ENCODE measurements at places on chromosomes 1 and 21.

DNA sequence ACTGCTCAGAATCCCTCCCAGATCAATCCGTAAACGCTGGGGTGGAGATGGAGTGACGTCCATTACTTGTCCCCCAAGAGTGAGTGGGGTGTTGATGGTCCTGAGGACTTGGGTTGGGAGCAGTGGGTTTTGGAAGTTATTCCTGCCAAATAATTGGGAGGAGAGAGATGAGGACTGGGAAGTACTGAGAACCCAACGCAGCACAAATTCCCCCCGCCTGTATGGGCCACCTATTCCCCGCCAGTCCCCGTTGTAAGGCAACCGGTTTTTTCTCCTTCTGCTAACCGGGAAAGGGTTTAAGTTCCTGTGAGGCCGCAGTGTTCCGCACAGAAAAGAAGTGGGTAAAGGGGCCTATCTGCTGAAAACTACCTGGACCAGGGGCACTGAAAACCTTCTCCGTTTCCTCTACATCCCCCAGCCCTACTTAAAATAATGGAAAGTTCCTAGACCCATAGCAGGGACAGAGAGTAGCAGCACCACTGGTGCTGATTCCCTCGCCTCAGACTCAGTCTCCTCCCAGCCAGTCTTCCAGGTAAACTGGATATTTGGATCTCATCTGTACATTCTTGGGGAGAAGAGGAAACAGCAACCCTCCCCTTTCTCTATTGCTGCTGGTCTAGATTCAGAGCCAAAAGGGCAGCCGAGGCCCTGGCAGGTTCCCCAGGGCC, 738 bp downstream of the LURAP1 start:
- DNase-seq = no peak

DNA sequence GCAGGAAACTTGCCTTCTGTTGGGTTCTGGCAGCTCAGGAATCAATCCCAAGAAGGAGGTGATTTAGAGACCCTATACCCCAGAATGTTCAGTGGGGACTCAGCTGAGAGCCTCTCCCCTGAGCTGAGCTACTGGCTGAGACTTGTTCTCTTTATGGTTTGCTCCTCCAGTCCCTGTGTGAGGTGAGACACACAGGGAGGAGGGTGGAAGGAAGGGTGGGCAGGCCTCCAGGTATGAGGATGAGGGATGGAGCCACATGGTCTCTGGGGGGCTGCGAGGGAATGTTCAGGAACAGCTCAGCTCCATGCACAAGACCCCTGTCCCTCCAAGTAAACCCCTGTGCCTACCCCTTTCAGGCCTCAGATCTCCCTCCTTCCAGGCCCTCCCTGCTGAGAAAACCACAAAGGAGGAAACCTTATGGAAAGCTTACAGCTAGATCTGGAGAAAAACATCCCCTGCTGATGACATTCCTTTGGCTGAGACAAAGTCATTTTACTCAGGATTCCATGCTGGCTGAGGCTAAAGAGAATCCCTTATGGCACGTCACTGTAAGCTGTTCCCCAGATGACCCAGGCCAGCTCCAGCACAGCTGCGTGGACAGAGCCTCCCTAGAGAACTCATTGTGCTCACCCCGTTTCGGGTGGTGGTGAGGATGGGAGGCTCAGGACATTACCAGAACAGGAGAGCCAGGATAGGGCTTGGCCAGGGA, 91.5 kb upstream of the IPO9 start:
- DNase-seq = peak; percentile 90

DNA sequence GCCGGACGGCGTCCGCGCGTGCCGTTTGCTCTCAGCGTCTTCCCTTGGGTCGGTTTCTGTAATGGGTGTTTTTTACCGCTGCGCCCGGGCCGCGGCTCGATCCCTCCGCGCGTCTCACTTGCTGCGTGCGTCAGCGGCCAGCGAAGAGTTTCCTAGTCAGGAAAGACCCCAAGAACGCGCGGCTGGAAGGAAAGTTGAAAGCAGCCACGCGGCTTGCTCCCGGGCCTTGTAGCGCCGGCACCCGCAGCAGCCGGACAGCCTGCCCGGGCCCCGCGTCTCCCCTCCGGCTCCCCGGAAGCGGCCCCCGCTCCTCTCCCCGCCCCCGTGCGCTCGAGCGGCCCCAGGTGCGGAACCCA, 159.8 kb downstream of the RUNX1 start:
- peak; percentile 29 for DNase-seq

GRCh38 chr1:67935560-67935959, 102.3 kb upstream of the GNG12 start:
- DNase-seq = no peak

DNA sequence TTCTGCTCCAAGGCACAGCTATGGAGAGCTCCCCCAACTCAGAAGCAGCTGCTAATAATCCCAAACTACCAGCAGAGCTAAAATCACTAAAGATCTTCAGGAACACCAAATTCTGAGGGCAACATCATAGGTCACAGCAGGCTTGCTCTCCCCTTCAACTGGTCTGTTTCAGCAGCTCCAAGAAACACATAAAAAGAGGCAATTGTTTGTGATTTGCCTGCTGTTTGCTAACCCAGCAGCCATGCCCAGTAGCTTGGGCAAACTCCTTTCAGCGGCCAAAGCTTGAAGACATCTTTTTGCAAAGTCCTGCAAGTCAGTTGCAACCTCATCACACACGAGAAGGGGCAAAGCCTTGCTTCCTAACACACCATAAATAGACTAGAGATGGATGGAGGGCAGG, 8.9 kb downstream of the ERI3 start:
- no peak for DNase-seq

DNA sequence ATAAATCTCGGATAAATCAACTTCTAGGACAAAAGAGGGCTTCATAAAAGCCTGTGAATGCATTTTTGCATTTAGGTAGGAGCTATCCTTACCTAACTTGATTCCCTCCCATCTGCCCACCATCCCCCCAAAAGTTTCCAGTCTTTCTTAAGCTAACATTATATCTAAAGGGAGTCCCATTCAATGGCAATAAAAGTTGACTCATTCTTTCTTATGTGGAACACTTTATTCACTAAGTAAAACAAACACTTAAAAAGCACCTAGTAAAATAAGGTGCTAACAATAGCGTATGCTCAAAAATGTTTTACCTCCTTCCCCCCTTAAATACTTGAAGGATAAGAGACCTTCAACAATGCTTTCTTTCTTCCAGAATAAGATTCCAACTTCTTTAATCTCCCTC, 83.8 kb downstream of the GON4L start:
- no peak for DNase-seq

DNA sequence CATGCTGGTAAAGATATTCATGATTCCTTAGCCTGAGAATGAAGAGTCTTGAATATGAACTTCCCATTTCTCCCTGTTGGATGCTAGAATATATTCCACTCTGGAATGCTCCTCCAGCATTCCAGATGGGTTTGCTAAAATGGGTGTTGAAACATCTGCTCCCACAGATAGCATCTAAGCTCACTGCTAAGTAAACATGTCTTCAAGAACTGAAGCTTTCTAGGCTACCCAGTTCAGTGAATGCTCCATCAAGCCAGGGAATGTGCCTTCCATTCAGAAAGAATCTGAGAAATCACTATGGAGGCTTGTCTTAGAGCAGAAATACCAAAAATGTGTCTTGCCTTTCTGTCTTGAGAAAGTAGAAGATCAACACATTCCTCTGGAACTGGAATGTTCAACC, 81.1 kb downstream of the TNFSF18 start:
- DNase-seq = peak; percentile 71

- DNase-seq = no peak
Observed at GRCh38 chr1:84995484-84996334, 1.2 kb downstream of the MCOLN2 start.

DNA sequence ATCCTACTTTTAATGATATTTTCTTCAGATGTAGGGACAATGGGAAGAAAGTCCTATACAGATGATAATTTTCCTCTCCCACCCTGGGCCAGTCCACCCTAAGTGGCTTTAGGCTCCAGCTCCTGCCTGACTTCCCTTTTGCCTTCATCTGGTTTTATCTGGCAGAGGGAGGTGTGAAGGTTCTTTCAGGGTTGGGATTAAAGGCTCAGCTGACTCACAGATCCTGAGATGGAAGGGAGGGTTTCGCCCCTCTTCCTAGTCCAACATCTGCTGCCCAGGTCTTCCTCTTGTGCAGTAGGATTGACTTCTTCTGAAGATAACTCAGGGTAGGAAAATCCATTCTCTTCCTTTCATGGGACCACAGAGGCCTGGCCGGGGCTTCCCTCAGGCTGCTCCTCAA, 362.4 kb upstream of the KAZN start:
- DNase-seq = no peak

DNA sequence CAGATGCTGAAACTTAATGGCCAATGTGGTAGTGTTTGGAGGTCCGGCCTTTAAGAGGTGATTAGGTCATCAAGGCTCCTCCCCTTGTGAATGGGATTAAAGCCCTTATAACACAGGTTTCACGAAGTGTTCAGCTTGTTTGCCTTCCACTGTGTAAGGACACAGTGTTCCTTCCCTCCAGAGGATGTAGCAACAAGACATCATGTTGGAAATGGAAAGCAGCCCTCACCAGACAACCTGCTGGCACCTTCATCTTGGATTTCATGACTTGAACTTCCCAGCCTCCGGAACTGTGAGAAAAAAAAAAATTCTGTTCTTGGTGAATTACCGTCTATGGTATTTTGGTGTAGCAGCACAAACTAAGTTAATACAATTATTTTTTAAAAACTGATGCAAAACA, 613.8 kb downstream of the KIF26B start:
- no peak for DNase-seq

DNA sequence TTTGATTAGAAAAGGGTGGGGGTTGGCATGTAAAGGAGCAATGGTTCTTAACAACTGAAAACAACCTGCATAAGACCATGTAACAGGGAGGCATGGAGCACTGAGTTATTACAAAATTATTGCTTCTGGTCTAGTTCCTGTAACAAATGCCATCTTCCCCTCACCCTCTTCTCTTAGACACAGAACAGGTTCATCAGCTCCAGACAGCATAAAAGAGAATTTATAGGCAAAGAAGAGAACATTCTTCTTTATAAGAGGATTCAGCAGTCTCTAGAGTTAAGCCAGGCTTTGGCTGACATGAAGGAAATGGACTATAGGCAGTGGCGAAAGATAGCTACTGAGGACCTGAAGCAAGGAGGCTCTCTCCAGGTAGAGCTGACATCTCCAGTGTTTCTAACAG, 38.9 kb downstream of the RGSL1 start:
- DNase-seq = no peak

- no peak for DNase-seq
Observed at GRCh38 chr1:4393191-4393590, 261.2 kb upstream of the AJAP1 start.

- DNase-seq = peak; percentile 94
Observed at GRCh38 chr1:203906932-203907331, 45.5 kb downstream of the SNRPE start.

GRCh38 chr1:230208619-230209261, 141.7 kb downstream of the GALNT2 start:
- no peak for DNase-seq

GRCh38 chr1:230922620-230923019, 54.3 kb upstream of the C1orf198 start:
- no peak for DNase-seq

DNA sequence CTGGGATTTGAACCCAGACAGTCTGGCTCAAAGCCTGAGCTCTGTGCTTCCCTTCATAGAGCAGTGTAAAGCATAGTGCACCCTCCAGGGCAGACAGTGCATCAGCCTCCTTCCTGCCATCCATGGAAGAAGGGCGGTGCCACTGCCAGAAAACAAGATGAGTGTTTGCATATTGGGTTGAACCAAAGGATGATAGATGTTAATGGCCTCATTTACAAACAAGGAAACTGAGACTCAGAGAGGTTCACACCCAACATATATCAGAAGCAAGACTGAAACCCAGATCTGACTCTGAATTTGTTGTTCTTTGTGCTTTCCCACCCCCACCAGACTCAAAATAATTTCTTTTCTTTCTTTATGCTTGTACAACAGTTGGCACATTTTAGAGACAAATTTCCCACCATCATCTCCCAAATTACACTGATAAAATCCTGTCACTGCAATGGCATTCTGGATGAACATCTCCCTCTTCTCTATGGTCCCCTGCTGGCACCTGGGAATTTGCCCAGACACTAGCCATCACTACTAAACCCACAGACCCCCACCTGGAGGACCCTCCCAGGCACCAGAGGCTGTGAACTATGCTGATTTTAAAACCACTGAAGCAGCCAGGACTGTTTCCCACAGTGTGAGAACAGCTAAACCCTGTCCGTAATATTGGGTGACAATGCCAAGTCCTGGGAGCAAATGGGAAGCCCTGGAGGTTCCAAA, 45.4 kb upstream of the MPZL1 start:
- DNase-seq = no peak

GRCh38 chr1:201764166-201764565, 64.8 kb upstream of the IPO9 start:
- DNase-seq = no peak

GRCh38 chr1:24389231-24389678, 24.3 kb downstream of the STPG1 start:
- no peak for DNase-seq

GRCh38 chr1:82560566-82560965, 759.8 kb downstream of the ADGRL2 start:
- DNase-seq = no peak

- DNase-seq = no peak
Observed at GRCh38 chr1:43272161-43272560, 2.4 kb downstream of the TMEM125 start.

DNA sequence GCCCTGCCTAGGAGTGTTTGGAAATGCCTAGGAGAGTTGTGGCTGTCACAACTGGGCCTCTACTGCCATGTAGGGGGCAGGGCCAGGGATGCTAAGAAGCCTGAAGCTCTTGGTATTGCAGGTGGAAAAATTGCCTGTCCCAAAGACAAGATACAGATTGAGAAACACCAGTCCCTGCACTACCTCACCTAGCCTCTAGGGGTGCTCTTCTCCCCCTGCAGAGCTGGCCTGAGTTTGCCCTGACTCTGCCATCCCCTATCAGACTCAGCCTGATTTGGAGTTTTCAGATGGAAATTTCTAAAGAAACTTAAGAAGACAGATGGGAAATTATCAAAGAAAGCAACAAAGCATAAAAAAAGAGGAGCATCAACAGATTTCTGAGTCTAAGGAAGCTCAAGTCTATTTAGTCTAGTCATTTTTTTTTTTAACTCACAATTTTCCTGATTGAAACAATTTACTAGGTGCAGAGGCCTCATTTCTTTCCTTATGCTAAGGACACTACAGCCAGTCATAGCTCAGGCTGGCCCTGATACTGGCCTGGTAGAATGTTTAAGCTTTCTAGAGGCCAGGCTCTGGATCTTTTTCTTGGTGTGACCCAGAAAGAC, 61.4 kb upstream of the LRRN2 start:
- DNase-seq = peak; percentile 66

DNA sequence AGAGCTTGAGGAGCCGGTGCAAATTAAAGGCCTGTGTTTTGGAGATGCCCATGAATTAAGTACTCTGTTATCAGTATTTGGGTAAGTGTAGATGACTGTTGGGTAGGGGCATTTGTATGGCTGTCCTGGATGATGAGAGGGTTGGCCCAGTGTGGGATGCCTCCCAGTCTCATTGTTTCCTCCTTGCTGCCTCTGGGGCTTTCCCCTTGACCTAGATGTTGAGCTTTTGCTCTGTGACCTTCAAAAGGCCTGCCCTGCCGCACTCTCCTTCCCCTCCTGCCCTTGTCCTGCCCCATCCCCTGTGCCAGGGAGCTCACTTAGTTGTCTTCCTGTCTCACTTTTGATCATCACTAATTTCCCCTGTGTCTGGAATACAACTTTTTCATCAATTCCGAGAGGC, 10.0 kb downstream of the GALNT2 start:
- DNase-seq = no peak

GRCh38 chr1:94105957-94106529, 14.9 kb downstream of the ABCA4 start:
- no peak for DNase-seq

- DNase-seq = no peak
Observed at GRCh38 chr1:63671514-63671913, 78.3 kb downstream of the PGM1 start.

- DNase-seq = peak; percentile 56
Observed at GRCh38 chr1:6440198-6441126, 15.9 kb downstream of the ESPN start.

- no peak for DNase-seq
Observed at GRCh38 chr1:19672237-19672636, 7.6 kb downstream of the HTR6 start.
